GM23338 (cell line): ENCODE measurements at places on chromosomes 2 and 18. TPM values are rescaled to one million over a fixed set of nuclear protein-coding genes. Genes with fewer than 3 reads are reported as not detected.

GRCh38 chr2:218146056-218146455 lies 20.2 kb downstream of the CXCR2 start:
- no peak for DNase-seq
- no peak overlapping the region for H3K4me3 ChIP-seq
- no peak overlapping the region for H3K27ac ChIP-seq
- H3K36me3 ChIP-seq, result no peaks in the 10 kb centered on the region
- no peaks in the 10 kb centered on the region for H3K27me3 ChIP-seq

GRCh38 chr2:25030702-25031101 lies 11.2 kb upstream of the EFR3B start:
- H3K4me3 ChIP-seq, result no peak overlapping the region
- no peaks in the 10 kb centered on the region for H3K27me3 ChIP-seq
- H3K27ac ChIP-seq, result no peak overlapping the region; the same call in 1 of the 2 replicates
- DNase-seq, result no peak

- H3K36me3 ChIP-seq, result no peaks in the 10 kb centered on the region
- H3K27me3 ChIP-seq, result no peaks in the 10 kb centered on the region
- H3K27ac ChIP-seq, result no peak overlapping the region
- H3K4me1 ChIP-seq, result no peaks in the 10 kb centered on the region
Measured at GRCh38 chr2:30336084-30336483, 104.8 kb downstream of the LBH start.

DNA sequence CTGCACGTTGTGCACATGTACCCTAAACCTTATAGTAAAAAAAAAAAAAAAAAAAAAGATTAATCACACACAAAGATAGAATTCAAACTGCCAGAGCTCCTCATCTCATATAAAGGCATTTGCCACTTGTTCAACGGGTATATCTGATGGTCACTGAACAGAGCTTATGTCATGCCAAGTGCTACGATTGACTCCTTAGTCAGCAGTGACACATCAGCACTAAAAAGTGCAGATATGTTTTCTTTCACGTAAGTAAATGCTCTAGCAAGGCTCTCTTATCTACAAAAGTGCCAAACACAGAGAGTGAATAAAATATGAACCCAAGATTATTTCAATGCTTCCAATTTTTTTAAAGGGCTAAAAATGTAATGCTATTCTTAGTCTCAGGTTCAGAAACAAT lies 1.1 kb downstream of the LMAN1 start:
- peak overlapping the region; percentile 94 for H3K4me3 ChIP-seq
- H3K27ac ChIP-seq, result no peak overlapping the region
- DNase-seq, result no peak
- peaks cover 15% of the 10 kb centered on the region for H3K4me1 ChIP-seq

The UGT1A3 gene
- total RNA-seq, result not detected in 2 replicates

DNA sequence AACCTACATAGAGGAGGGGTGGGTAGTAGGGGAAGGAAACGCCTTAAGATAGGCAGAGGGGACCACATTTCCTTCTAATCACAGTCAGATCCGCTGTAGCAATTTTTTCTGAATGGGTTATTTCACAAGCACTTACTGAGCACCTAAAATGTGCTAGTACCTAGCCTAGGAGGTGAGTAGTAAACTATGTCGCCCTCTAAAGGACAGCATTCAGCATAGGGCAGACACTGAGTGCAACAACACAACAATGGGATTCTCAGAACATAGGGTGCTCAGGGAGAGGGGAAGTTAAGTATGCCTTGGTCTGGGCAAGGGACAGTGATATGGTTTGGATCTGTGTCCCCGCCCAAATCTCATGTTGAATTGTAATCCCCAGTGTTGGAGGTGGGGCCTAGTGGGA lies 166.1 kb upstream of the RAB6C start:
- no peak overlapping the region for H3K4me3 ChIP-seq
- H3K4me1 ChIP-seq, result no peaks in the 10 kb centered on the region
- no peaks in the 10 kb centered on the region; the same call in 1 of the 2 replicates for H3K36me3 ChIP-seq
- peak; percentile 43 for DNase-seq
- no peaks in the 10 kb centered on the region for H3K27me3 ChIP-seq

GRCh38 chr2:233000886-233001750 lies 11.9 kb downstream of the NGEF start:
- no peaks in the 10 kb centered on the region for H3K36me3 ChIP-seq
- H3K27me3 ChIP-seq, result no peaks in the 10 kb centered on the region
- no peak for DNase-seq
- no peaks in the 10 kb centered on the region for H3K4me1 ChIP-seq
- H3K4me3 ChIP-seq, result no peak overlapping the region

DNA sequence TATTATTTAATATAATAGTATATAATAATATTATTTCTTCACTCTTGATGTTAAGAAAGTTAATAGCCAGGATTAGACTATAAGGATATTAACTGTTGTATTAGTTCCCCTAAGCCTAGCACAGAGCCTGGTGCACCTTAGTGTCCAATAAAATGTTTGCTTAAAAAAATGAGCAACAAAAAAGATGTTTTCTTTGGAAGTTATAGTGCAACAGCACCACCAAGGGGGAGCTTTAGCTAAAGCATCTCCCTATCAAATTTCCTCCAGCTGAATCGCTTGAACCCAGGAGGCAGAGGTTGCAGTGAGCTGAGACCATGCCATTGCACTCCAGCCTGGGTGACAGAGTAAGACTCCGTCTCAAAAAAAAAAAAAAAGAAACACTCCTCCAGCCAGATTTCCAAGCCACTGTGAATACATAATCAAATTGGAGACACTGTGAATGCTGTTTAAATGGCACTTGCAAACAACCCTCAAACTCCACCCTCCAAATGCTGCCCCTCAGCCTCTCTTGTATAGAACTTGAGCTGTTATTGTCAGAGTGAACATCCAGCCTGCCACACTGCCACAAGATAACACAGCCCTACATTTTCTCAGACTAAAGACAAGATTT lies 221.9 kb downstream of the DYM start:
- peak; percentile 50 for DNase-seq
- H3K27ac ChIP-seq, result no peak overlapping the region
- H3K27me3 ChIP-seq, result no peaks in the 10 kb centered on the region
- H3K4me3 ChIP-seq, result no peak overlapping the region
- no peaks in the 10 kb centered on the region for H3K4me1 ChIP-seq
